ENCODE measurements at places on chromosomes 12 and 14.

- no peak for DNase-seq
Observed at GRCh38 chr12:125455556-125455955, 390.3 kb downstream of the AACS start.

DNA sequence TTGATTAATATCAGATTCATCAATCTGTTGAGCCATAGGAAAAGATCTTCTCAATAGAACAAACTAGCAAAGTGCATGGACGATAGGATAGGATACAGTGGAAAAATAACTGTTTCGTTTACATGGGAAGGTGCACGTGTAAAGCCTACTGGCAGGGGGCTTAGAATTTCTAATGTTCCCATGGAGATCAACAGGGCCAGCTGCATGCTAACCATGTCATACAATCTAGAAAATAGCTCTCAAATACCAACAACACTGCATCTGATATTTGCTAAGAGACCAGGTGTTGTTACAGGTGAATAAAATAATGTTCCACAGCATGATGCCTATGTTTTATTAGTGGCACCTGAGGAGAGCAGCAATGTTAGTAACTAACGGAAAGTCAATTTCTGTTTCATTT lies 72.5 kb downstream of the ACSS3 start:
- DNase-seq = peak; percentile 38

DNA sequence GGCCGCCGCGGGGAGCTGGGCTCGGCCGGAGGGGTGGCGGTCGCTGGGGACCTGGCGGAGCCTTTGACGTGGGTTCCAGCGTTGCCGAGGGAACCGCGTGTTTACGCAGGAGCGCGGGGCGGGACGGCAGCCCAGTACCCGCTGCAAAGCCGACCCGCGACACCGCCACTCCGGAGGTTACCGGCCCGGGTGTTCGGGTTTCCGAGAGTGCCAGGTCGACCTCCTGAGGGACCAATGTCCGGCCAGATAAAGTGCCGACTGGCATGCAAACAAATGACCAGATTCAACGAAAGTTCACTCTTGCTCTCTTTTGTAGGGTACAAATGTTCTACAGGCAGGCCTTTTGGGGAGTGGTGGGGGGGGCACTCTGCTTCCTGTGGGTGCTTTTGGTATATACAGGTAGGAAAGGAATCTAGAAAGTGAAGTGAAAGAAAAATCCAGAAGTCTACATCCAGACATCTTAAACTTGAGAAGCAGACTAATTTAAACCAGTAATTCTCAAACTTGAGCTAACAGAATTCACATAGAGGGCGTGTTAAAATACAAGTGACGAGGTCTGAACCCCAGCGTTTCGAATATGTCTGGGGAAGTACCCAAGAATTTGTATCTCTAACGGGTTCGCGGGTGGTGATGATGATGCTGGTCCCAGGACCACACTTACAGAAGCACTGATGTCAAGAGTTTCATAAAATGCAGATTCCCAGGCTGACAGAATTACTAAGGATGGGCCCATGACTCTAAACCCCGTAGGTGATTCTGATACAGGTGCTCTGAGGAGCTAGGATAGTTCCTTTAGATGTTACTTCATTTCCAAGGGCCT lies at the start of gene GPR135:
TSS of gene GPR135 (minus strand) at position 65 of the 820 bp plus-strand sequence. CDS start 154 bp downstream, outside the sequence.
- DNase-seq = no peak

DNA sequence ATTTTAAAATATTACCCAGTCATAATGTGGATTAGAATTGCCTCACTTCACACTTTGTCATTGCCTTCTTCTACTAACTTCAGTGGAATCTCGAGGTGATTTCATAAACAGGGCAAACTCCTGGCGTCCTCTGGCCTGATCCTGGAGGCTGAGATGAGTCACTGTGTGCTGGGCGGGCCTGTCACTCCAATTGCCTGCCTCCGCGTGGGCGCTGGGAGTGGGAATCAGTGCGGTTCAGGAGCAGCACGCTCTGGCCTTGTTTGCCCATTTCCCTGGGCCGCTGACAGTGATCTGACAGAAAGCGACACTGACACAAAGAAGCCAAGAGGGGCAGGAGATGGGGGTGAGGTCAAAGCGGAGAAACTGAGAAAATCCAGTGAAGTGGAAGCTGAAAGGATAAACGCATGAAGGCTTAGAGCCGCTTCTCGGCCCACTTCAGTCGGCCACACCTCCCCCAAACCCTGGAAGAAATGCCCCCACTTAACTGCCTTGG lies 29.7 kb downstream of the LGR5 start:
- no peak for DNase-seq

DNA sequence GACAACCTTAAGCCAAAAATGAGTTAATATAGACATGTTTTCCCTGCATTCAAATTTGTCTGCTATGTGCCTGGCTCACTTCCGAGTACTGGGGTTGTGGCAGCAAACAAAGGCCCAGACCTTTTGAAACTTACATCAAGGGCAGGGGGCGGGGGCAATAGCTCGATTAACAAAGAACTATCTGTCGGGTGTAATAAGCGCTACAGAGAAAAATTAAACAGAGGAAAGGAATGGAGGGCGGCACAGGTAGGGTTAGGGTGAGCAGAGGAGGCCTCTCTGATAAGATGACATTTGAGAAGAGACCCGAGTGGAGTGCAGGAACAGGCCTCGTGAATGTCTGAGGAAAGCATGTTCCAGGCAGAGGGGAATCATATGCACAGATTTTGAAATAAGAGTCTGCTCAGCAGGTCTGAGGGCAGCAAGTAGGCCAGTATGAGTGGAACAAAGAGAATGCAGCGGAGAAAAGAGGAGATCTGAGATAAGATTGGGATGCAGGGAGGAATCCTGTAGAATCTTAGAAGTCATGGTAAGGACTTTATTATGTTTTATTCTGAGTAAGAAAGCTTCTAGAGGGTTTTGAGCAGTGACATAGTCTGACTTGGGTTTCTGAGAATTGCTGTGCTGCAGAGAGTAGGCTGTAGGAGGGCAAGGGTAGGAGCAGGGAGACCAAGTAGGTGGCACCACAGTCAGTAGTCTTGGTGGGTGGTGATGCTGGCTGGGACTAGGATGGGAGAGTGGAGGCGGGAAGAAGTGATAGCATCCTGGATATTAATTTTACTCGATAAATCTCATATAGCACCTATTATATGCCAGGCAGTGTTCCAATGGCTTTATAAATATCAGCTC lies 52.6 kb downstream of the BICDL1 start:
- no peak for DNase-seq

DNA sequence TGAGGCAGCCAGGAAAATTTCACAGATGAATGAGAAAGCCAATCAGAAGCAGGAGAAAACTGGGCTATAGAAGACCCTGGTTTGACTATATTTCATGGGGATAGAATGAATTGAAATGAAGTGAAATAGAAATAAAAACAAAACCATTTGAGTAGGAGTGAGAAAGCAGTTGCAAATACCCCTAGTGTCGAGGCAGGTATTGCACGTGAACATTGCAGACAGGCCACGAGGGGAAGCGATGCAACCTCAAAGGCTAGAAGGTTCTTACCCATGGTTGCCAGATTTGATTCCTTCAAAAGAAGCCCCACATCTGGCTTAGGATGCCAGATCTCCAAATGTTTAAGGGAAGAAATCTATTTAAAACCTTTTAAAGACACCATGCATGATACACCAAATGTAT lies 648.9 kb downstream of the VRK1 start:
- no peak for DNase-seq
